ENCODE measurements at places on chromosomes 2 and 18.

- DNase-seq, result no peak
These were observed 405.5 kb upstream of the VWC2L start for GRCh38 chr2:214005337-214005736.

DNA sequence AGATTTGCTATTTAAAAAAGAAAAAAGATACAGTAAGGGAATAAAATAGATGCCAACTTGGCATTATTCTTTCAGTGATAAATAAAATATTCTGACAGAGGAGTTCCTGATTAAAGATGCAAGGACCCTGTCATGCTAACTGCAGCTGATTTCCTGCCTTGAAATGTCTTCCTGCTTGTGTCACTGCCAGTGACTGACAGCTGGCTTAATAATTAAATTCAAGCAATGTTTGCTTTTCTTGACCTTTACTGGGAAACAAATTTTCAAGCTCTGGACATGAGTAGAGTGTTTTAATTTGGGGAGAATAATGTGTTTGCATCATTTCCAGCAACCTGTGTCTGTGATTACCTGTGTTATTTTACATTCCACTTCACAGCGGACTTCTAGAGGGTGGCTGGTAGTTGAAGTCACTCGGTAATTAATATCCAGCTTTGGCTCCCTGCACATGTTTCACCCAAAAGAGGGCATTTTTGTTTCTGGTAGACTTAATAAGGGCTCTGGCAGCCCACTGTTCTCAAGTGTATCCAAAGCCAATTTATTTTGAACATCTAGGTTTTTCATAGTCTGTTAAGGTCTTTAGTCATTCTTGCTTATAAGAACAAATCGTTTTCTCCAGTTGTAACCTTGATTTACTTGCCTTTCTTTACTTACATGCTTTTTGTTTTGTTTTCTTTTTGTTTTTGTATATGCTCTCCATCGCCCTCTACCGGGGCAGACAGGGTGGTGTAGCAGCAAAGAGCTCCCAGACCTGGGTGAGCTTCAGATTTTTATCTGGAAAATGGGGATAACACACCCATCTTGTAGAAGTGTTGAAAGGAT lies 48.5 kb upstream of the PROKR1 start:
- no peak for DNase-seq

GRCh38 chr2:101740555-101740964 lies 43.1 kb downstream of the MAP4K4 start:
- DNase-seq, result no peak

GRCh38 chr18:8942909-8943545 lies 159.5 kb upstream of the NDUFV2 start:
- no peak for DNase-seq

DNA sequence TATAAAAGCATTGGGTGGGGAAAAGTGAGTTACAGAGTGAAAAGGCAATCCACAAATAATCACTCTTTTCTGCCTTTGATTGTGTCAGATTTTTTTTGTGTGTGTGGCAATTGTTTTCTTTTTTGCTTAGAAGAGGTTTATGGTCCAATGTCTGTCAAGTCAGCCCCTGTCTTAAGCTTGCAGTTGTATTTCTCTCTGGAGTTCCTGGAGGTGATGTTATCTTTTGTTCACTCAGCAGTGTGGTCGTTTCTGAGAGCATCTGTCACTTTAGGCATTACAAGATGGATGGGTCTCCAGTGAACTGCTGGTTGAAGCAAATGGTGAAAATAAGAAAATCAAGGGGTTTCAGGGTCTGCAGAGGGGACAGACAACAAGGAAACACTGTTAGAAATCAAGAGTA lies 121.3 kb downstream of the GREB1L start:
- no peak for DNase-seq

DNA sequence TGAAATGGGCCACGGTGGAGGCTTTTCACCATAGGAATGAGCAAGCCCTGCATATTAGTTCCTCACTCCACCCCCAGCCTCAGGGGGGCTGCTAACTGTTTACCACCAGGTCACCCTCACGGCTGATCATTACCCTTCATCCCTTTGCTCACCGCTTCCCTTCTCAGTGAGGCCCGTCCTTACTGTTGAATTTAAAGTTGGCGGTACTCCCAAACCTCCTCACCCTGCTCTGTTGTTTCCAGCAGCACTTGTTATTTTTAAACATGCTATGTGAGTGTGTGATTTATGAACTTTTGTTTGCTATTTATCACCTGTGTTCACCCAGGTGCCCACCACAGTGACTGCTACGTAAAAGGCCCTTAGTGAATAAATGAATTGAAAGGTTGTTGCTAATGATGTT lies 243.6 kb downstream of the ZNF407 start:
- no peak for DNase-seq

DNA sequence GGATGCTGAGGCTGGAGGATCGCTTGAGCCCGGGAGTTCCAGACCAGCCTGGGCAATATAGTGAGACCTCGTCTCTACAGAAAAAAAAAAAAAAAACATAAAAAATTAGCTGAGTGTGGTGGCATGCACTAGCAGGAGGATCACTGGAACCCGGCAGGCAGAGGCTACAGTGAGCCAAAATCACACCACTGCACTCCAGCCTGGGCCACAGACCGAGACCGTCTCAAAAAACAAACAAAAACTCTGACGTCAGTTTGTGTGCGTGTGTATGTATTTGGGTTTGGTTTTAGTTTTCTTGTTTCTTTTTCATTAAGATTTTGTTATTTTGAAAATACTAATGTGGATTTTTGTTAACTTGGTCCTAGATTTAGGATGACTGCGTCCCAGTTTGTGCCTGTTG lies 19.0 kb downstream of the CEP68 start:
- DNase-seq, result no peak

DNA sequence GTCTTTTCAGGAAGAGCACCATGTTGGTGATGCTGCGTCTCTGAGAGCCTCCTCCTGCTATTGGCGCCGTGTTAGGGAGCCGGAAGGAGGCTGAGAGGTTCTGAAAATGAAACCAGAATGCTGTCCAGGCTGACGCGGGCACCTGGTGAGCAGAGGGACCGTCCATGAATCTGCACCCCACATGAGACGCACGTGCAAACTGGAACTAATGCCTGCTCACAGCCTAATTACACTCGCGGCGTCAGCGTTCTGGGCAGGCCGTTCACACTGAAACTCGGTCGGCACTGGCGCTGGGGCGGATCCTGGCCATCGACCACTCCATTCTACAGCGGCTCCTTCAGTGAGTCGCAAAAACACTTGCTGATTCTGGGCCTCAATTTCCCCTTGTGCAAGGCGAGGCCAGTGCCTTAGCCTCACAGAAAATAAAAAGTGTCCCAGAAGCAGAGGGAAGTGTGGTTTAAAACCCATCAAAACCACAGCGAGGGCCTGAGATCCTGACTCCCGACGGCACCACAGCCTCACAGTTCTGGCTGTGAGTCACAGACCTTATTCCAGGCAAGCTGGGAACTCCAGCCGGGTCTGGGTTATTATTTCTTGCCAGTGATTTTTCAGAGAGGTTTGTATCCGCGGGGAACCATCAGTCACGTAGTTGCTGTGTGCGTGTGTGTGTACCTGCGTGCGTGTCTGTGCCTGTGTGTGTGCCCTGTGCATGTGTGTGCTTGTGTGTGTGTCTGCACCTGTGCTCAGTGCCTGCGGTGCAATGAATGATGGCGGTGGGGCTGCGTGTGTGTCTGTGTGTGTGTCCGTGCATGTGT lies 49.1 kb upstream of the CTDP1 start:
- no peak for DNase-seq

GRCh38 chr18:23154823-23155500 lies 19.7 kb downstream of the CABLES1 start:
- no peak for DNase-seq

- DNase-seq, result no peak
These were observed 81.7 kb downstream of the ARHGEF33 start for GRCh38 chr2:38971377-38971776.

DNA sequence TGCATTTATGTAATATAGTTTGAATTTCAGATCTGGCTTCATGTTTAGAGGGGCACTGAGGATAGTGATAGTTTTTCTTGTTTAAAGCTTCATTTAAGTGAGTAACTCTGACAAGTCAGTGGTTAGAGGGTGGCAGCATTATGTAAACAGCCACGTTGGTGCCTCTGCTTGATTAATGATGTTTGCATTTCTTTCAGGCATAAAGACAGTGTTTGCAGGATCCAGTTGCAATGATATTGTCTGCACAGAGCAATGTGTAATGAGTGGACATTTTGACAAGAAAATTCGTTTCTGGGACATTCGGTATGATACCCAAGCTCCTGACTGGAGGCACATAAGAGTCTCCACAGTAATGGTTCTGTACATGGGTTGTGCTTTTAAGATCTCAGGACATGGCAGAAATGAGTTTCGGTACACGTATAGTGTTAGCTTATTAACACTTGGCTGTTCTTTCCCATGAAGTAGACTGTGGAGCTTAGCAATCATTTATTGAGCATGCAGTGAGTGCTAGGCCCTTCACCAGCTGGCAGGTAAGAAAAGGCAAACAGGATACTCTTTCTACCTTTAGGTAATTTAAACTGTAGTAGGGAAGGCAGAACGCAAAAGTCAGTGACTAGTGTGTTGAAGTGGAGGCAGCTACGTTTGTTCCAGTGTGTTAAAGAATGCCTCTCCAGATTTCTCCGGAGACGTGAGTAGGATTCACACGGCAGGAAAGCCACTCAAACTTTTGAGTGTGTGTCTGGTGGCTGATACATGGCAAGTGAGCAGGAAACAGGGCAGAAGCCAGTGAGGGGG lies 17.4 kb upstream of the SAG start:
- DNase-seq, result no peak

DNA sequence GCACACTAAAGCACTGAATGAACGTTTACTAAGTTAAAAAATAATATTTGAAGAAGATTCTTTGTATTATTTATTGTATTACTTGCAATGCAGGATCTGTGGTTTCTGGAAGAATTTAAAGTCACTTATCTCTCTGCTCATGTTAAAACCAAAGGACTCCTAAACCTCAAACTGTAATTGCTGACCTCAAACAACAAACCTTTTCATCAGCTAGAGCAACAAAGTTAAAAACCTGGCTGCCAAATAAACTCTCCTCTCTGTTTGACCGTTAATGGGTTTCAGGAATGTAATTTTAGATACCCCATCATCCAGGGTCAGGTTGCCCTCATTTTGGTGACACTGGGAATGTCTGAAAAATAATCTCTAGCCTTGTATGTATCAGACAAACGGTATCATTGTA lies 239.1 kb downstream of the TGIF1 start:
- no peak for DNase-seq

DNA sequence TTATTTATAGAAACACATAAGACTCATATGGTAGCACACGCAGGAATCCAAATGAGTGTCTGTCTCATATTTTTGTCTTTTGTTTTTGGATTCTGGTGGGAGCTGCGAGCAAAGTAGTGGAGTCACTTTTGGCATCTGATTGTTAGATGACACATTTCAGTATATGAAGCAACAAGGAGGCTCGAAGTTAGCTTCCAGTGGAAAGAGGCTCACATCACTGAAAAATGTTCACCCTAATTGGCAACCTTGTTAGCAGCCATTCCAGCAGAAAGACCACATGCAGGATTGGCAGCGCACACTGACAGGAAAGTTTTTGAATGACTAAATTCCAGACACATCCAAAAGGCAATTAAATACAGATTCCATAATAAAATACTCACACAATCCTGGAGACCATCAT lies 87.4 kb downstream of the MYT1L start:
- no peak for DNase-seq

- DNase-seq, result no peak
These were observed 124.1 kb upstream of the NOSTRIN start for GRCh38 chr2:168678153-168678853.

DNA sequence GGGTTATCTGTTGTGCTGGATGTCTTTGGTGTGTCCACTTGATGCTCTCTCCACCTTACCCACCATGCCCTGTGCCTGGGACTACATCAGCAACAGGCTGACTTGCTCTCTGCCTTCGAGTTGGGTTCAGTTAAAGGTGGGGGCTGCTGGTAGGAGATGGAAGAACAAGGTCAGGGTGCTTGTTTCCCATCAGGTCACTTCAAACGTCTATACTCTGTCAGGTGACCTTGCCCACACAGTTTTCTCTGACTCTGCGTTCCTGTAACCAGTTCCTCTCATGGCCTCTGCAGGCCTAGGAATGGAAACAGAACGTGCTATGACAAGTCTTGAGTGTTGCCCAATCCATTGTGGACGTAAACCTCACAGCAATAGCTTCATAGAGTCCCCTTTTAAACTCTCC lies 38.4 kb upstream of the PAPOLG start:
- no peak for DNase-seq

DNA sequence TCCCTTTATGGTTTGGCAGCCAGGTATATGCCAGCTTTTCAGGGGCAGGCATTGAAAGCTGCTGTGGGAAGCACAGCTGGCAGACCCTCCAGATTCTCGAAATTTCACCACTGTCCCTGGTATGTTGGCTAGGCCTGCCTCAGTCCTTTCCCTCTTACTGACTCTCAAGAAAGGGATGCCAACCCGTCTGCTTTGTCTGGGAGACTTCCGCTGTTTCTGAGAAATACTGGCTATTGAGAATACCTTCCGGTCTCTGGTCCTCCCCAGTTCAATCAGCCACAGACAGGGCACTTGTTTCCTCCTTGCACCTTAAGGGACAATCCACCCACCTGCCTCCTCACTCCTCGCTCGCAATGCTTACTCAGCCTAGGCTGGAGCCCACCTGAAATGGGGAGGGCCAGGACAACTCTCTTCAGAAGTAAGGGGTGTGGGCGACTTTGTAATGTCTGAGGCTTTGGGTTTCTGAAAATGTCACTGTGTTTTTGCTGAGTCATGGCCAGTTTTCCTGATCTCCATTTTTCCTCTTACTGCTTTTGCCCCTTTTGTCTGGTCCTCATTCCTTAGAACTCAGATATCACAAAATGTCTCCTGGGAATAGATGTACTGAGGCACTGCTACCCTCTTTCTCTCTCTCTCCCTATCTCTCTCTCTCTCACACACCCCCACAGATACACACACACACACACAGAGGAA lies 571.1 kb downstream of the TNS1 start:
- DNase-seq, result no peak

GRCh38 chr2:178884440-178884839 lies 77.2 kb upstream of the TTN start:
- DNase-seq, result no peak

DNA sequence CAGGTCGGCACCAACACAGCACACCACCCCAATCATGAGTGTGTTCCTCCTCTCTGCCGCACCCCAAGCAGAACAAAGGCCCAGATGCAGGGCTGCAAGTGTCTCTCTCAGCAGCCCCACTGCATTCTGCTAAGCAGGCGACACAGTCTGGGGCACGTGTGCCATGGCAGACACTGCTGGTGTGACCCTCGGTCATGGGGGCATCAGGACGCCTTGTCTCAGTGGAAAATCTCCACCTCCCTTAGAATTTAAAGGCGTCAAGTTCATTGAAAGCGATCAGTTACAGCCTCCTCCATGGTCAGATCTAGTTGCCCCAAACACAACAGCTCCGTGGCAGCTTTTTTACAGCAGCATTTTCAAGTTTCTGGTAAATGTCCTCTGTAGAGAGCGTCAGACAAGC lies 57.2 kb downstream of the ADNP2 start:
- no peak for DNase-seq

GRCh38 chr18:34957864-34958259 lies 83.4 kb upstream of the MAPRE2 start:
- no peak for DNase-seq

DNA sequence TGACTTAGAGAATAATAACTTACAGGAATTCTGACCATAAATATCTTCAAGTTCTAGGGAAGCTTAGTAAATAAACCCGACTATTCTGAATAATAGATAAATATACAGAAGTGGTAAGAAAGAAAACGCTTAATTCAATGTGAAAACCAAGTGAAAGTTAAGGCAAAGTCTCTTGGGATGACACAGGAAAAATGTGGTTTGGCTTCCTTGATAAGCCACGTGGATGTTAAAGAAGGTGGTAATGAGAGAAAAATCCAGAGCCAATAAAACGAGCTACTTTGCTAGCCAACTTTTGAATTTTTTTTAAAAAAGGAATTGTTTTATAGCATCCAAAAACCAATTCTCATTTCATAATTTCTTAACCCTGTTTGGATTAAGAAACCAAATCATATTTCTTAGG lies 166.2 kb upstream of the VRK2 start:
- DNase-seq, result no peak

Data from activated naive CD4-positive, alpha-beta T cell (primary cell).